Body of pancreas (tissue), 4 donors: ENCODE measurements at places on chromosomes 3 and 15. TPM values are rescaled to one million over a fixed set of nuclear protein-coding genes. Genes with fewer than 3 reads are reported as not detected.
A peak's percentile ranks its signal among the peaks of the same experiment; 100 is the strongest.

- no peaks in the 10 kb centered on the region for H3K27me3 ChIP-seq
- no peak overlapping the region for H3K27ac ChIP-seq
- H3K4me3 ChIP-seq, result no peak overlapping the region
- no peaks in the 10 kb centered on the region for H3K36me3 ChIP-seq
- DNase-seq, result no peak
Observed at GRCh38 chr3:45353070-45353469, 35.3 kb upstream of the LARS2 start.

DNA sequence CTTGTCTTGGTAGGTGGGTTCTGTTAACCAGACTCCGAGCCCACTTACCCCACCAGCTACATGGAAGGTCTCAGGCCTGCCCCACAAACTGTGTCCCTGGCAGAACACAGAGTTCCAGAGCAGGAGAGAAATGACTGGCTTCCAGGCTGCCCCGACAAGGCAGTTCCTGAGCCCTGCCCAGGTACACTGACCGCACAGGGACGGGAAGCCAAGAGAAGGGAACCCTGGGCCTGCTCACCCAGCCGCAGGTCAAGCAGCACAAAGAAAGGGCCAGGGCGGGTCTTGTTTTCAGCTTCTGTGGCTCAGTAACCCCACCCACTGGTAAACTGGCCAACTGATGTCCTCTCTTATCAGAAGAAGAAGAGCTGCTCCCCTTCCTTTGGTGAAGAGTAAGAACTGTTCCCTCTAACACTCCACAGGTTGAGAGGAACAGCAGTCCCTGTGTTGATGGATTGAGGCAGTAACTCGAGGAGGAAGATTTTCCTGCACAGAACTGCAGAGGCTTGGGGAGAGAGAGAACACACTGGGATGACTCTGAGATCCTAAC is 68.4 kb downstream of the CRTC3 start:
- DNase-seq, result peak; percentile 49
- H3K36me3 ChIP-seq, result peaks cover 2% of the 10 kb centered on the region
- H3K4me1 ChIP-seq, result peaks cover 18% of the 10 kb centered on the region

- no peaks in the 10 kb centered on the region for H3K27me3 ChIP-seq
- H3K4me1 ChIP-seq, result peaks cover 30% of the 10 kb centered on the region
- no peak for DNase-seq
- H3K4me3 ChIP-seq, result no peak within 1 kb of the TSS
- no peak within 1 kb of the TSS for H3K27ac ChIP-seq
Observed at GRCh38 chr15:41513506-41514227, at the start of gene LTK. TSS of gene LTK (minus strand) at chr15:41513827. CDS start at chr15:41513709, 118 bp downstream.

- H3K4me3 ChIP-seq, result peak overlapping the region; percentile 78
- DNase-seq, result peak; percentile 25
- peak overlapping the region; percentile 75 for H3K27ac ChIP-seq
Observed at GRCh38 chr3:49803465-49804140, 542 bp downstream of the INKA1 start.

DNA sequence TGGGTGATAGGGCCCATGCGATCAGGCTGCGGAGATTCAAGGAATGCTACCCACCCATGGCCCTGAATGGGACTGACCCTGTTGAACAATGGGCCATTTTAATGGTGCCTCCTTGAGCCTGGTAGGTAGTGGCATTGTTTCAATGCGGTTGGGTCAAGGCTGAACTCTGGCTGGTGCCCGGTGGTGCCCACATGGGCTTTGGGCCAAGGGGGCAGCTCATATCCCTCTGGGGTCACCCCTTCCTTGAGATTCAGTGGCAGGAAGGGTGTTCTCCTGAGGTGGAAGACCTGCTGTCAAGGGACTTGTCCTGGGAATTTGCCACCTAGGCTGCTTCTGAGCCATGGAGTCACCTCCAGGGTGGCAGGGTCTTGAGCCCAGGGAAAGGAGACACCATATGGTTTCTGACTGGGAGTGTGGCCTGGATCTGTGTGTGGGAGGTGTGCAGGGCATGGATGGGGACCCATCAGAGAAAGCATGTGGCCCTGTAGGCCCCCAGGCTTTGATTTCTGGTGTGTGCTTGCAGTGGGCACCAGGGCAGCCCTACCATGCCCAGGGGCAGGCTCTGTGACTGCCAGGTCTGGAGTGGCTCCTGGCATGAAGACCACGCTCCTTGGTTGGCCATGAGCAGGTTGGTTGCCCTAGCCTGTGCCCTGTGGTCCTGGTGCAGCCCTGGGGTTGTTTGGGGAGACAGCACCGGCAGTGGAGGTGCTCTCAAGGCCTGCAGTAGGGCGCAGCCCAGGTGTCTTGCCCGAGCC is 199.9 kb downstream of the UBE3A start:
- H3K4me3 ChIP-seq, result no peak overlapping the region
- DNase-seq, result no peak
- no peaks in the 10 kb centered on the region for H3K27me3 ChIP-seq

- no peaks in the 10 kb centered on the region for H3K27me3 ChIP-seq
- no peaks in the 10 kb centered on the region for H3K4me1 ChIP-seq
- no peak for DNase-seq
Observed at GRCh38 chr3:177746337-177746933, 549.2 kb upstream of the TBL1XR1 start.

The MEF2A gene
- 68.7 TPM for total RNA-seq
